ENCODE measurements at places on chromosomes 4 and X. TPM values are rescaled to one million over a fixed set of nuclear protein-coding genes. Genes with fewer than 3 reads are reported as not detected.
A peak's percentile ranks its signal among the peaks of the same experiment; 100 is the strongest.

The UGT2A3 gene
- not detected for total RNA-seq

- no peak for DNase-seq
- H3K27ac ChIP-seq = no peak overlapping the region
- no peaks in the 10 kb centered on the region for H3K27me3 ChIP-seq
- H3K36me3 ChIP-seq = no peaks in the 10 kb centered on the region
These were observed 32.4 kb upstream of the SORCS2 start for GRCh38 chr4:7159923-7160322.

DNA sequence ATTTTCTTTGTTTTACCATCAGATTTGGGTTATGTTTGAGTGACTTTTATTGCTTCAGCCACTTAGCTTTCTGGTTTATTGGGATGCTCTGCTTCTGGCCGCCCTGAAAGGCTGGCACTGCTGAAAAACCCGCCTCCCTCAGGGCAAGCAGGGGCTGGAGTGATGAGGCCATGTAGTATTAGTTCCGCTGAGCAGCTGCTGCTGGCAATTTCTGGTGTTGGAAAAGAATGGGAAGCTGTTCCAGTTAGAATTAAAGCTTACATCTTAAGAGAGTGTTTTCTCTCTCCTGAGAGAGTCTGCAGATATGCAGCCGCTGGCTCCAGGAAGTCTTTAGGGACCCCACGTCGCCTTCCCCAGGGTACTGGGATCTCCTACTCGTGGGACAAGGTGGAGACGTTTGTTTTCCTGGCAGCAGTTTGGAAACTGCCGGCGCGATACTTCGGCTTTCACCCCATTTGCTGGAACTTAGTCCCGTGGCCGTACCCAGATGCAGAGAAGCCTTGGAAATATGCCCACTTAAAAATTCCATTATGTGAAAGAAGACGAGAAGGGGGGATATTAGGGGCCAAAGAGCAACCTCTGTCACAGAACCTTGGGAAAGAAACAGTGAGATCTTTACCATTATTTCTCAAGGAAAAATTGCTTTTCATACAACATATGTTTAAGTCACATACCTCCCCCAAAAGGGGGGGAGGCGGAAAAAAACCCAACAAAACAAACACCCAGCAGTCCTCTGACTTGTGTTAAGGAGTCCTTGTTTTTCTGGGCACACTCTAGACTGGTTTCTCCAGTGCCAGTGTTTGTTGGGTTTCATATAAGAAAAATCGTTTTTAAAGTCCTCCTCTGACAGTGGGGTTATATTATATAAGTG lies 72.6 kb downstream of the TMEM131L start:
- H3K4me3 ChIP-seq = peak overlapping the region; percentile 47
- H3K4me1 ChIP-seq = peaks cover 50% of the 10 kb centered on the region
- DNase-seq = peak; percentile 77
- H3K27me3 ChIP-seq = no peaks in the 10 kb centered on the region

- H3K4me3 ChIP-seq = no peak overlapping the region
- no peaks in the 10 kb centered on the region for H3K4me1 ChIP-seq
- H3K27ac ChIP-seq = no peak overlapping the region
- no peaks in the 10 kb centered on the region for H3K36me3 ChIP-seq
- DNase-seq = no peak
These were observed 190.7 kb downstream of the ZNF674 start for GRCh38 chrX:46354481-46354880.

DNA sequence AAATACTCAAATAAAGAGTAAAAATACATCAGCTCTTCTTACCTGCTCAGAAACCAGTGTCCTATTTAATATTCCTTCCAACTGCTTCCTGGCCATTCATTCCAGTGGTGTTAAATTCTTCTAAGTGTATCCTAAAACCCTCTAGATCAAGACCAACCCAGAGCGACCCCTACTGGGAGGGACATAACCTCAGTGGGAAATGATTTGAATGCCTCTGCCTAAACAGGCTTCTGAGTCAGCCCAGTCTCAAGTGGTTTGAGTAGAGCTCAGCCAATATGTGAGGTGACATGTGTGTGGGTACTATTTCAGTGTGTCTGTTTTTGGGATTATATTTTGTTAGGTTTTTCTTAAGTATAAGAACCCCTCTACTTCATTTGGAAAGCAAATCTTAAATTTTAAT lies 133.6 kb upstream of the ARHGEF9 start:
- no peak for DNase-seq
- H3K27ac ChIP-seq = no peak overlapping the region
- H3K4me3 ChIP-seq = no peak overlapping the region
- H3K36me3 ChIP-seq = no peaks in the 10 kb centered on the region

DNA sequence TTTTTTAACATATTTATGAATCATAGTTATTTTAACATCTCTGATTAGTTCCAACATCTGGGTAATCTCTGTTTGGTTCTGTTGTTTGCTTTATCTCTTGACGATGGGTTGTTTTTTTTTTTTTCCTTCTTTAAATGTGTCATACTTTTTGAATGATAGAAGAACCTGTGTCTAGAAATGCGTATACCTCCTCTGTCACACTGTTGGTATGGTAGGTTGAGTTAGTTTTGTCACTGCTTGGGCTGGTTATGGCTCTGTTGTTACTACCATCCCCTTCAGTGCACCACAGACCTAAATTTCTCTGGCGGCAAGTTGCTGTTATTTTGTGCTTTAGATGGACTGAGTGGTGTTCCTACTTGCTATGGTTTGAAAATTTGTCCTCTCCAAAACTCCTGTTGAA lies 16.8 kb downstream of the STIM2 start:
- no peak overlapping the region for H3K4me3 ChIP-seq
- H3K36me3 ChIP-seq = no peaks in the 10 kb centered on the region
- H3K27me3 ChIP-seq = no peaks in the 10 kb centered on the region
- no peak overlapping the region for H3K27ac ChIP-seq

All from esophagus muscularis mucosa (tissue), 4 donors.